NCI-H2081 treated with DMSO at 0.1 percent for 48 hours (cell line): ENCODE measurements at places on chromosomes 4 and X.

- no peak for DNase-seq
These were observed 455.0 kb downstream of the ZIC3 start for GRCh38 chrX:138020941-138021340.

GRCh38 chrX:1507511-1508463, 29.2 kb downstream of the P2RY8 start:
- no peak for DNase-seq

- DNase-seq = no peak
These were observed 138.5 kb downstream of the ARX start for GRCh38 chrX:24877288-24877664.

GRCh38 chr4:185916683-185917082, 104.7 kb upstream of the SORBS2 start:
- no peak for DNase-seq

DNA sequence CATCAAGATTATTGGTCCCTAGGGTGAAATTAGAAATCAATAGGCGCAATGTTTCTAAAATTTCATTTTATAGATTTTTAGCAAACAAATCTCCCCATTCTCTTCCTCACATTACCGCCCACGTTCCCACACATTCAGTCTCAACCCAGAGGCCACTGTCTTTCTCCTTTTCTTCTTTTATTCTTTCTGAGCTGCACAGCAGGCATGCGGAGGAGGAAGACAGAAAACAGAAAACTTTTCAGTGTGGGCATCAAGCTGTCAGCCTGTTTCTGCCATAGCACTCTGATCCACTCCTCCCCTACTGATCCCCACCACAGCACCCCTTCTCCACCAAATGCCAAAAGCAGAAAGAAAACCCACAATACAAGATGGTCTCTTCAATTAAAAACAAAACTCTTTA, 94.8 kb upstream of the ADAMTS3 start:
- no peak for DNase-seq

GRCh38 chr4:61201961-61202637, 2.0 kb downstream of the ADGRL3 start:
- DNase-seq = no peak

DNA sequence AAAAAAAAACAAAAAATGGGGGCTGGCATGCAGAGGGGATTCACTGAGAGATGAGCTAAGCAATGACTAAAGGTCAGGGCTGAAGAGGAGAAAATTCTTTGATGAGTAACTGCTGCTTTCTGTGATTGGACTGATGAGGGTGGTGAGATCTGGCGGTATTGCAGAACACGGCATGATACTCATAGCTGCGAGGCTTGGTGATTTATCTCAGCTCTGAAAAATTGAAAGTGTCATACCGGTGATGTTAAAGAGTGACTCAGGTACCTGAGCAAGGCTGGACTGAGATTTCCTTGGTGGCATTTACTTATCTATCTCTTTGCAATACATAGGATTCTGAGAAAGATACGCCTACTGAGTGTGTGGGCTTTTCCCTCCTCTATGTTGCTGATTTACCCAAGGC, 204.1 kb upstream of the DDX53 start:
- no peak for DNase-seq

GRCh38 chr4:128525992-128526630, 238.5 kb upstream of the PGRMC2 start:
- DNase-seq = no peak

GRCh38 chr4:140304346-140304745, 69.1 kb upstream of the SCOC start:
- no peak for DNase-seq

GRCh38 chr4:8048856-8049676, 109.4 kb upstream of the AFAP1 start:
- no peak for DNase-seq

GRCh38 chr4:81084029-81084428, 53.5 kb downstream of the BMP3 start:
- DNase-seq = no peak

GRCh38 chr4:79249881-79250503, 75.9 kb downstream of the NAA11 start:
- DNase-seq = no peak

- no peak for DNase-seq
These were observed 335.8 kb downstream of the PABPC4L start for GRCh38 chr4:133865612-133866327.

- no peak for DNase-seq
These were observed 146.0 kb upstream of the CPEB2 start for GRCh38 chr4:14856062-14856933.

DNA sequence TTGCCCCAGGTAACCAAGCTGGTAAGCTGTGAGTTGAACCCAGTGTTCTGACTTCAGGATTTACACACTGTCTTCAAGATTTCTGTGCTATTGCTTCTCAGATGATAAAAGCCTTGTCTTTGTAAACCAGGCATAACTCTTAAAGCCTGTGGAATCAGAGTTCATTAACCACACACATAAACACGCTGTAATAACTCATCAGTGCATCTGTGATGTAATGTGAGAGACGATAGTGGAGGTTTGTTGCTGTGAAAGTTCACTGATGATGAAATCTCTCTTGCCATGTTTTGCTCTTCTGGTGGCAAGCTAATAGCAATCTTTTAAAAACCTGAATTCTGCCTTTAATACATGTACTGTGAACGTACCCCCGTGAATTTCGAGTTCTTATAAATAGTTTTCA, 41.5 kb downstream of the CLCN4 start:
- DNase-seq = no peak

DNA sequence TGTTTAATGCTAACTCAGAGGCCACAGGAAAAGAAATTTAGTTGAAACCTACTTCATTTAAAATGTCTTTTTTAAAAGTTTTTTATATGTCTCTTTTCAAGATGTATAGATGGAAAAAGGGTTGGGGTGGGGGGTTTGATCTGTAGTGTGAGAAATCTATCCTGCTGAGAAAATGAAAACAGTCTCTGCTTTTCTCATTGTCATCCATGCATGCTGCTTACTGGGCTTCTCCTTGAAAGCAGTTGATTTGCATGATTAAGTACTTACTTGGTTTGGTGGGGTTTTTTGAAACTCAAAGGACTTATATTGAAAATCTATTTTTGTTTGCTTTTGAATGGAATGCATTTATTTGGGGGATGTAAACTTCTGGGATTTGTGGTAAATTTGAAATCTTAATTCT, 313.6 kb upstream of the DKK2 start:
- no peak for DNase-seq

- DNase-seq = no peak
These were observed 19.0 kb downstream of the ATP8A1 start for GRCh38 chr4:42637867-42638266.

DNA sequence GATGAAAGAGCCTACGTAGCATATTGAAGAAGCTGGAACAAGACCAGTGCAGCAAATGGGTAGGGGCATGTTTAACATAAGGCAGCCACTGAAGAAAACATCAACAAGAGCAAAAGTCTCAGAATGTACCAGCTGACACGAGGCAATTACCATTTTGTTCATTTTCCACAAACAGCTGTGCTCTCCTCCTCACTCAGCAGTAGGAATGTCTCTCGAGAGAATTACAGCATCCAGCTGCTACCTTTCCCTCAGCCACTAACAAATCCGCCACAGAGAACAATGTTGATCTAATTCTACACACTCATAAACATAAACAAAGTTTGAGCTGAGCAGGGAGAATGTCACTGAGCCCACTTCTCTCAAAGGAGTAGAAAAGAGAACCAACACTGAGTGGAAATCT, 68.0 kb downstream of the OPHN1 start:
- no peak for DNase-seq

DNA sequence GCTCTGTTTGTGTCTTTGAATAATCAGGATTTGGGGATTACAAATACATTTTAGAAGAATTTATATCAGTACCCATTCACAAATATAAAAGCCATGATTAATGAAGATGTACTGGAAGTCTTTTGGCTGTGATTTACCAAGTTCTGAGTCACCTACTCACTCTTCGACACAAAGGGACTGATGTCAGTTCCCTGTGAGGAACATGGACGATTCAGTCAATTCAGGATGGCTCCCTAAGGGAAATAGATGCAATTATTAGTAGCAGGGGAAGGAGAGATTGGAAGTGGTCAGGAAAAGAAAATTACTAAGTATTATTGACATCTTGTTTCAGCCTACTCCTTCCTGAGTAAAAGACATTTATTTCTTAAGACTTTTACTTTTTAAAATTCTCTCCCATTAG, 550.7 kb upstream of the SLIT2 start:
- no peak for DNase-seq

DNA sequence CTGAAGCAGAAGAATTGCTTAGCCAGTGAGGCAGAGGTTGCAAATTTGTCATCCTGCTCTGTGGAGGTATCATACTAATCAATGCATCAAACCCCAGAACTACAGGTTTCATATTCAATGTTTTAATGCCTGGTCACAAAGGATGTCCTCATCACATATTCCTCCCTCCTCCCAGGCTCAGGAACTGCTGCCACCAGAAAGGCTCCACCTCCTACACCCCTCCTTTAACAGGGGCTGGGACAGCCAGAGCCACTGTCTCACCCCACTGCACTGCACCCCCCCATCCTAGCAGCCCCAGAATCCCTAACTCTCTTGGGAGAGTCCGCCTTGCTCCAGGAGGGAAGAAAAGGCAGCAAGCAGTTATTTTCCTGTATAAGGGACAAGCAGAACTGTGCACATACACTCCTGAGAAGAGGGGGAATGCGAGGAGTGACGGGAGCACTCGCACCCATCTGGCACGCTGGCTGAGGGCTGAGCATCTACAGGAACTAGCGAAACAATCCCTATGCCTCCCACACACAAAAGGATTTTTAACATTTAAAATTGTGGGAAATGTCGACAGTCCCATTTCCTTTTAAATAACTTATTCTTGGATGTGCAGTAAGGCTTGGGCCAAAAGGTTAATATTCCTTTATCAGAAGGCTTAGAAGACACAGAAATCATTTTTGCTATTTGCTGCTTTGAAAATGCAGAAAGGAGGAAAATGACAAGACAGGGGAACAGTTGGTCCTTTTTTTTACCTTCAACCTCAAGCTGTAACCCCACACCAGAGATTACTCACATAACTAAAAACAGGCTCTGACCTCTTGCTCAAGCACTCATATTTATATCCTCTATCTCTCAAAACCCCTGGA, 27.8 kb downstream of the CD99L2 start:
- DNase-seq = no peak

- DNase-seq = no peak
These were observed 167.6 kb downstream of the DKK2 start for GRCh38 chr4:106868381-106869035.

DNA sequence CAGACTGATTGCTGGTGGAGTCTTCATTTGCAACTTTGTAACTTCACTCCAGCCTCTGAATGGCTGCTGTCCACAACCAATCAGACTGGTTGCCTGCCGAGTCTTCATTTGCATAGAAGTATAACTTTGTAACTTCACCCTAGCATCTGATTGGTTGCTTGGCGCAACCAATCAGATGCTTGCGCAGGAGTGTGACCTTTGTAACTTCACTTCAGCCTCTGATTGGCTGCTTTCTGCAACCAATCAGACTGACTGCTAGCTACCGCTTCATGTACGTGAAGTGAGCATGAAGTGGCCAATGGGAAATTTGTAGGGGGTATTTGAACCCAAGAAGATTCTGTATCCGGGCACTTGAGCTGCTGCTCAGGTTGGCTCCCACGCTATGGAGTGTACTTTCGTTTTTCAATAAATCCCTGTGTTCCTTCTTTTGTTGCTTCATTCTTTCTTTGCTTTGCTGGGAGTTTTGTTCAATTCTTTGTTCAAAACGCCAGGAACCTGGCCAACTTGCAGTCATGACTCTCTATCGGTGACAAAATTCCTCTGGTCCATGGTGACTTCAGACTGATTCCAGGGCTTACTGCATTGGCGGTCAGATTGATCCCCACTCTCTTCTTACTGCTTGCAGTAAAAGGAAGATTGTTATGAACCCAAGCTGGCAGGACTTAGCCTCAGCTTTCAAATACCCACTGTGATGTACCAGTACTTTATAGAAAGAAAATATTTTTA, 46.4 kb upstream of the FGG start:
- DNase-seq = no peak

DNA sequence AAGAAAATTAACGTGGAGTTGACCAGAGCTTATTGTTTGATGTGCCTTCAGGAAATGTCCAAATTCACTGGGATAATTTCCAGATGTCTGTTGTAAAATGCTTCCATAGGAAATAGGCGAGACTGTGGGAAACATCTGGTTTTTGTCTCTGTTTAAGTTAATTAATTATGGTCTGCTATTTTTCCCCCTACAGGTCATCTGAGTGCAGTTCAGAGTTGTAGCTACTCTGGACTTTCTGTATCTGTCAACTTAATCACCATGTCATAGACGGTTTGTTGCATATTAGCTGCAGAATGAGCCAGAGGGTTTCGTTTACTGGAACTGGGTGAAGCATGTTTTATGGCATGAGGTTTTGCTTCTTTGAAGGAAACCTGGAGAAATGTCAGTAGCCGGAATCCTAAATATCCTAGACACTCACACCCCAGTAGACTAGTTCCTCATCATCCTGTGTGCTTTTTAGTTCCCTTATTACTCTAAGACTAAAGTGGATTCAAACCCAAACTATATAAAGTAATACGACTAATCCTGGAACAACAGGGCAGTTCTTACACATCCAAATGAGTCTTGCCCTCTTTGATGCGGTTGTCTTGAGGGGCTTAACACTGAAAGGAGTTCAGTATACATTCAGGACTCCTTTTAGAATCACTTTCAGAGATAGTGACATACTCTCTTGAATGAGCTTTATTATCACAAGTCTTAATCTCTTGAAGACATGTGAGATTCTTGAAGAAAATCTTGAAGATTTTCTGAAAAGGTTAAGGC, 62.5 kb downstream of the PPEF1 start:
- no peak for DNase-seq

DNA sequence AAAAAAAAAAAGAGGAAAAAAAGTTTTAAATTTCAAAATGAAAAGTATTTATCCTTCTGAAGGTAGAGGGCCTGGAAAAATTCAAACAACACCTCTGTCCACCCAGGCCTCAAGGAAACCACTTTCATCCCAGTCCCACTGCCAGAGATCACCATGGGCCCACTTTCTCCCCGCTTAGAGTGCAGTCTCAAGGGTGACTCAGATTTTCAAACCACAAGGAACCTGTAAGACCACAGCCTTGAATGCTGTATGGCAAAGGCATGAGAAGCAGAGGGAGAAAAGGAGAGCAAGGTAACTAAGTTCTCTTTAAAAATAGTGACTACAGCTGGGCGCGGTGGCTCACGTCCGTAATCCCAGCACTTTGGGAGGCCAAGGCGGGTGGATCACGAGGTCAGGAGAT, 87.9 kb upstream of the PACRGL start:
- DNase-seq = no peak

GRCh38 chrX:108270739-108271396, 167.4 kb downstream of the COL4A6 start:
- no peak for DNase-seq

- peak; percentile 39 for DNase-seq
These were observed 89.3 kb upstream of the MAML3 start for GRCh38 chr4:140243278-140243753.

- DNase-seq = no peak
These were observed 287.0 kb downstream of the ARHGAP24 start for GRCh38 chr4:85761803-85762528.

- DNase-seq = no peak
These were observed 137.5 kb downstream of the AMMECR1 start for GRCh38 chrX:110180176-110180927.

- DNase-seq = no peak
These were observed 155.5 kb upstream of the MXRA5 start for GRCh38 chrX:3501833-3502535.

- no peak for DNase-seq
These were observed 1483.2 kb downstream of the PCDH7 start for GRCh38 chr4:32203340-32203739.

- no peak for DNase-seq
These were observed 35.1 kb downstream of the PCGF3 start for GRCh38 chr4:740656-741282.
